Lower lobe of right lung (tissue), 2 donors: ENCODE measurements at places on chromosomes 16 and 17. TPM values are rescaled to one million over a fixed set of nuclear protein-coding genes. Genes with fewer than 3 reads are reported as not detected.

DNA sequence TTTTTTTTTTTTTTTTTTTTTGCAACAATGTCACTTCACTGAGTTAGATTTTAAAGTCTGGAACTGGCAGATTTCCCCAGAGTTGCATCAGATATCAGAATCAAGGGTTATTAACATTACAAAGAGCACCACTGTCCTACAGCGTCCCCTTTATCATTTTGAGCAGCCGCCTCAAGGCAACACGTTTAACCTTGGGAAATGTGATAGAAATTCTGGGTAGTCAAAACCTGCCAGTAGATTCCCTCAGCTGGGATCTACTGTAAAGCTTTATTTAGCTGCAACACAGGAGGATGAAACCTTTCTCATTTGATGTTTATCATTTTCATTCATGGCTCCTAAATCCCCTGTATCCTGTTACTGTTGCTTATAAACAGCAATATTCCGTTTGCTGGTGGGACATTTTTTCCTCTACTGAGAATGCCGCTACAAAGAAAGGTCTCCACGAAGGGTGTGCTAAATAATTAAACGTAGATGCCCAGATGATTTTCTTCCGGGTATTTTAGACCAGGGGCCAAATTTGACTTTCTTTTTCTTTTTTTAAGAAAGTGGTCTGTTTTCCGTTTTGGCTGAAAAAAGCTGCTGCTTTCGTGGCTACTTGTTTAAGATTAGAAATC, 436.1 kb upstream of the GOT2 start:
- no peak overlapping the region for H3K27ac ChIP-seq
- H3K27me3 ChIP-seq: no peaks in the 10 kb centered on the region
- no peak overlapping the region for H3K4me3 ChIP-seq
- no peak for DNase-seq

- no peak for DNase-seq
- H3K27me3 ChIP-seq: no peaks in the 10 kb centered on the region
Measured at GRCh38 chr17:12619459-12620199, 46.1 kb upstream of the MYOCD start.

- no peaks in the 10 kb centered on the region for H3K36me3 ChIP-seq
- peaks cover 7% of the 10 kb centered on the region for H3K4me1 ChIP-seq
- no peak overlapping the region for H3K27ac ChIP-seq
- no peaks in the 10 kb centered on the region for H3K27me3 ChIP-seq
Measured at GRCh38 chr17:72510351-72511016, 389.7 kb downstream of the SOX9 start.

DNA sequence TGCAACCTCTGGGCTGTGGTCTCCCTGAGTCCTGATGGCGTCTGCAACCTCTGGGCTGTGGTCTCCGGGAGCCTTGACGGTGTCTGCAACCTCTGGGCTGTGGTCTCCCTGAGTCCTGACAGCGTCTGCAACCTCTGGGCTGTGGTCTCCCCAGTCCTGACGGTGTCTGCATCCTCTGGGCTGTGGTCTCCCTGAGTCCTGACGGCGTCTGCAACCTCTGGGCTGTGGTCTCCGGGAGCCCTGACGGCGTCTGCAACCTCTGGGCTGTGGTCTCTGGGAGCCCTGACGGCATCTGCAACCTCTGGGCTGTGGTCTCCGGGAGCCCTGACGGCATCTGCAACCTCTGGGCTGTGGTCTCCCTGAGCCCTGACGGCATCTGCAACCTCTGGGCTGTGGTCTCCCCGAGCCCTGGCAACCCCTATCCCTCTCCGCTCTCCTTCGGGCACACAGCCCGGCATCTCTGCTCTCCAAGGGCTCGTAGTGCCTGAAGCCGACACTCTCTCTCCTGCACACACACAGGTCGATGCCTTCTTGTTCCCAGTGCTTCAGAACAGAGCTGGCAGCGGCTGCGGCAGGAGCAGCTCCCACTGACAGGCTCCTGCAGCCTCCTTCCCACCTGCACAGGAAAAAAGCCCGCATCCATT, 45.6 kb downstream of the METRNL start:
- H3K27ac ChIP-seq: no peak overlapping the region
- H3K27me3 ChIP-seq: no peaks in the 10 kb centered on the region
- peak; percentile 41 for DNase-seq
- H3K36me3 ChIP-seq: no peaks in the 10 kb centered on the region
- peaks cover 13% of the 10 kb centered on the region for H3K4me1 ChIP-seq
- no peak overlapping the region for H3K4me3 ChIP-seq

RNU2-1 gene
- 8,279 TPM for total RNA-seq
